ENCODE measurements at places on chromosomes 4 and X.

GRCh38 chr4:83618431-83618830, 82.5 kb downstream of the GPAT3 start:
- no peak for DNase-seq

DNA sequence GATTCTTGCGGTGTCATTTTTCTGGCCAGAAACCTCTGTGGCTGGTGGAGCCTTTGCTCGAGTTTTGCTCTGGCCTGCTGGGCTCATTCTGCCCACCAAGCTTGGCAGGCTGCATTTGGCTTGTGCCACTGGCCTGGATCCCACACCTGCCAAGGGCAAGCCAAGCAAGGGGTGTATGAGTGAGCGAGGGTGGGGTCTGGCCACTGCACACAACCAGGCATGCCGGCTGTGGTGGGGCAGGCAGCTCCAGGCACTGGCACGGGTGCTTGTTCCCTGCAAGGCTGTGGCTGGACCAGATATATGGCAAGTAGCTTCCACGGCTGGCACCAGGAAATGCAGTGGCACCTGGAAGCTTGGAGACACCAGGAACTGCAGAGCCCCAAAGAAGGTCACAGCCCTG, 68.6 kb upstream of the PPP3CA start:
- DNase-seq, result no peak

GRCh38 chr4:152682143-152682941, 2.5 kb upstream of the TMEM154 start:
- no peak for DNase-seq

DNA sequence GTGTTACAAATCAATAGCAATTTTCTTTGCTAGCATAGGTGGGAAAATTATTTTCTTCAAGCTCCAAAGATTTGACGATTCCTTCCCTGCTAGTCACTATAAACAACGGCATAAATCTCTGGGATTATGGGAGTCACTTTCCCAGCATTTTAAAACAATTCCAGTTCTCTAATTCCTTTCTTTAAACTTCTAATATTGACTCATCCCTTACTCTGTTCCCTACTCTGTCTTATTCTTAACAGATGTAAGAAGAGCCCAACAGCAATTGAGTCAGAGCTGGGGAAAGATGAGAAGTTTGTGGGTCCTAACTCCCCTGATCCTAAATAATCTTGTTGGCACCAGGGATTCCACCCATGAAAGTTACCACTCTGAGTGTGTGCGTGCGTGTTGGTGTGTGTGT, 47.4 kb upstream of the IL21 start:
- DNase-seq, result no peak

- no peak for DNase-seq
Measured at GRCh38 chr4:17275836-17276235, 236.1 kb downstream of the QDPR start.

- DNase-seq, result no peak
Measured at GRCh38 chr4:65014078-65014477, 604.8 kb upstream of the TECRL start.

DNA sequence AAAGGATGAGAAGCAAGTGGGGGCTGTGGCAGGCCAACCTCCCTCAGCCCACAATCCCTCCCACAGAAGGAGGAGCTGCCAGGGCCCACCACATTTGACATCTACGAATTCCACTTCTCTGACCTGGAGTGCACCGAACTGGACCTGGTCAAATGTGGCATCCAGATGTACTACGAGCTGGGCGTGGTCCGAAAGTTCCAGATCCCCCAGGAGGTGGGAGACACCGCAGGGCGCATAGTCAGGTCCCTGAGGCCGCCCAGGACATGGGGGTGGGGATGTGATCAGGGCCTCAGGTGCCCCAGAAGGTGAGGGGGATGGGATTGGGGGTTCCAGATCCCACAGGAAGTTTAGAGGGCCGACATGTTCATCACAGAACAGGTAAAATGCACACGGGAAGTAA, 13.7 kb downstream of the ATP5ME start:
- DNase-seq, result no peak

- DNase-seq, result no peak
Measured at GRCh38 chr4:1990348-1990645, 18.5 kb downstream of the NELFA start.

DNA sequence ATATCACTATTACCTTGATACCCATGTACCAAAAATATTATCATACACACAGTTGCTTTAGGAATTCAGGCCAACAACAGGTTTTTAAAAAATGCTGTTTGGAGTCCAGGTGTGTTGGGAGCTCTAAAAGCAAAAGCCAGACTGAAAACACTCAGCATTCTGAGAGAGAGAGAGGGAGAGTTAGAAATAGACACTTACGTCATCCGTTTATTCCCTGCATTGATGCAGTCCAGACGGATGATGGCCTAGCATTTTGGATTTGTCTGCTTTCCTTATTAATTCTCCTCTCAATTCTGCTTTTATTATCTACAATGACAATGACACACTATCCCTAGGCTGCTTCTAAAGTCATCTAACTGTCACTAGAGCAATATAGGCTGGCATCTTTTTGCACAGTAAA, 358.3 kb upstream of the BOD1L1 start:
- DNase-seq, result no peak

DNA sequence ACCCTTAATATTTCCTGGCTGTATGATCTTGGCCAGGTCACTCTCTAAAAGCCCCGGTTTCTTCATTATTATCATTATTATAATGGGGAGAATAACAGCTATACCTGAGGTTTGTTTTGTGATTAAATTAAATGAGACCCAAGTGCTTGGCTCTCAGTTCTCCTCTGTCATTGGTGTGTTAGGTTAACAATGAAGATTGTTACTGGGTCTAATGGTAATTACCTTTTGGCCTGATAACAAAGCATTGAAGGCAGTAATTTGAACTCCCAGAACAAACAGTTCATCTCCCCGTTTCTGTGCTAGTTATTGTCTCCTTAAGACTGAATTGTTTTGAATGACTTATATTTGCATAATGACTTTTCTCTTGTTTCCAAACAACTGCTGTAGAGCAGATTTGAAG, 6.8 kb upstream of the ANAPC4 start:
- no peak for DNase-seq

GRCh38 chr4:48472794-48473193, 10.3 kb upstream of the SLC10A4 start:
- no peak for DNase-seq

GRCh38 chr4:101419336-101420135, 72.2 kb upstream of the PPP3CA start:
- no peak for DNase-seq

DNA sequence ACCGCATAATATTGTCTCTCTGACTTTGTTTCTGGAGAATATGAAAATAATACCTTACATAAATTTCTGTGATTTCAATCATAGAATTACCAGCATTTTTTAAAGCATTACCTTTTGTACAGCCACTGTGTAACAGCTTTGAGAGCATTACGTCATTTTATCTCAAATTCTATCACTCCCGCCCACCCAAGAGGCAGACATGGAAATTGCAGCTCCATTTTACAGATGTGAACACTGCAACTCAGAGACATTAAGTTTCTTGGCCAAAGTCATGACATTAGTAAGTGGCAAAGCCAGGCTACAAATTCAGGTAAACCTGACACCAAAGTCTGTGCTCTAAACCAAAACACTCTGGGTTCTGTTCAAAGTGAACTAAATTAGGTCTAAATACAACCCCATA, 33.6 kb upstream of the KDR start:
- DNase-seq, result no peak

GRCh38 chr4:175297965-175298565, 379.9 kb downstream of the ADAM29 start:
- DNase-seq, result no peak

DNA sequence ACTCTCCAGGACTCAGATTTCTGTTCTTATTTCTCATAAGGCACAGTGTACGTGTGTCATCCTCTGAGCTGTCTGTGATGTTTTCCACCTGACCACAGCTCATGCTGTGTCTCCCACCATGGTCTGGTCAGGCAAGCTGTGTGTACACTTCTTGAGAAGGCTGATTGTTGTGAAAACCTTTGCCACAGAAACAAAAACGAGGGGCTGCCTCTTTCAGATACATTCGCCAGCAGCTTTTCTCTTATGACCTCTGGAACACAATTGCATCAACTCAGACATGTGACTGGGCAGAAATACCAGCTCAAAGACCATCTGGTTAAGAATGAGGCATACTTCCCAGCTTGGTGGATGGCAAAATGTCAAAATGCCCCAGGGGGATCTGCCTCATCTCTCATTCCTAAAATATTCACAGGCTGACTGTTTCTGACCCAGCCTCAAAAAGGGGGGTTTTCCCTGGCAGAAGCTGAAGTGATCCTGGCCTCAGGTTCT, 46.1 kb downstream of the PGRMC2 start:
- DNase-seq, result no peak

- DNase-seq, result no peak
Measured at GRCh38 chrX:46898207-46898606, 14.0 kb upstream of the JADE3 start.

GRCh38 chr4:165656399-165656798, 216.6 kb upstream of the TLL1 start:
- no peak for DNase-seq

DNA sequence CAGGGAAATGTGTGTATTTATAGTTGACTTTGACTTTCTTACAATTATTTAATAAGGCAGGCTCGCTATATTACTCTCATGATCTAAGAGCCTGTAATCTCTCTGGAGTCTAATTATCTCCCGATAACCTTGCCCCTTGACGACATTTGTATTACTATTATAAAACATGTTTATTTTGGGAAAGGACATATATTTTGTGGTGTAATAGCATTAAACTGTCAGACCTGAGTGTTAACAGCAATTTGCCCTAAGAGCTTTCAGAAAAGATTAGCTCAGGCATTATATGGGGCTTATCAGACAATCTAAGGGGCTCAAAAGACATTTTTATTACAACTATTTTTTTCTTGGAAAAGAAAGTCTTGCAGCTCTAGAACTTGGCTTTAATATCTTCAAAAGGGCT, 427.9 kb upstream of the SLIT2 start:
- DNase-seq, result no peak

DNA sequence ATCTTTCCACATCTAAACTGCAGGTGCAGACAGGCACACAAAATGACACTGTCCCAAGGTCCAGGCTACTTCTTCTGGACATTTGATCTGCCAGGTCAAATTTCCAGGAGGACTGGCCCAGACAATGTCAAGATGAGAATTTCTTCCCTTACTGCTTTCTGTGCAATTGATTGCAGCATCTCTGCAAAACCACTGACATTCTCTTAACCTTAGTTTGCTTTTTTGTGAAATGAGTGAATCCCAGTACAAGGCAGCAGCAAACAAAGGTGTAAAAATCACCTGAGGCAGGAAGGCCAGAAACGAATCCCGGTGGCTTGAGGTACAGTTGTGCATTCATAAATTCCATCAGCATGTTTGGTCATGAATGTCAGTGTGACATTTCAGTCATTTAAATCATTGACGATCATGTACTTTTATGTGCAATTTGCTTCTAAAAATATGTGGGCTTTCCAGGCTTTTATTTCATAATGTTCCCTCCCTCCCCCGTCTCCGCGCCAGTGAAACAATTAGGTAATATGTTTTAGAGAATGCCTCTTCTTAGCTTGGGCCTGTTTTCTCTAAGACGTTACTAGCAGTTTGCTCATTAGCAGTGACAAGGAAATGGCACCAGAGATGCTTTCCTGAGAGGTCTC, 39.1 kb downstream of the NHS start:
- DNase-seq, result no peak

- no peak for DNase-seq
Measured at GRCh38 chr4:153409924-153410501, 56.1 kb upstream of the TMEM131L start.

DNA sequence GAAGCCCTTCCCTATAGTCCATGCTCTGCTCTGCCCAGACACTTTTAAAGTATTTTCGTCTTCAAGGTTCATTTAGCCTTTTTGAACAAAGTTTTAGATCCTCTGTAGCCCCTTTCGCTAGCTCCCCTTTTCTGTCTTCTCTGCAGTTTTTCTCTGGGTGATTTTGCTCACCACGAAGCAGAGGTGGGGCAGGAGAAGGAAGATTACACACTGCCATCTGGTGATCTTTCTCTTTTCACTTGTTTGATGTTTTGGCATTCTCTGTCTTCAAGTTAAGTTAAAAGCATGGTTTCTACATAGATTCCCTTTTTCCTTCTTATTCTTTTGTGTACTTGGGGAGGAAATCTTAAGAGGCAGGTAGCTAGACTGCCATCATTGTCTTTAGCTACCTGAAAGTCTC, 43.9 kb downstream of the CC2D2A start:
- no peak for DNase-seq

DNA sequence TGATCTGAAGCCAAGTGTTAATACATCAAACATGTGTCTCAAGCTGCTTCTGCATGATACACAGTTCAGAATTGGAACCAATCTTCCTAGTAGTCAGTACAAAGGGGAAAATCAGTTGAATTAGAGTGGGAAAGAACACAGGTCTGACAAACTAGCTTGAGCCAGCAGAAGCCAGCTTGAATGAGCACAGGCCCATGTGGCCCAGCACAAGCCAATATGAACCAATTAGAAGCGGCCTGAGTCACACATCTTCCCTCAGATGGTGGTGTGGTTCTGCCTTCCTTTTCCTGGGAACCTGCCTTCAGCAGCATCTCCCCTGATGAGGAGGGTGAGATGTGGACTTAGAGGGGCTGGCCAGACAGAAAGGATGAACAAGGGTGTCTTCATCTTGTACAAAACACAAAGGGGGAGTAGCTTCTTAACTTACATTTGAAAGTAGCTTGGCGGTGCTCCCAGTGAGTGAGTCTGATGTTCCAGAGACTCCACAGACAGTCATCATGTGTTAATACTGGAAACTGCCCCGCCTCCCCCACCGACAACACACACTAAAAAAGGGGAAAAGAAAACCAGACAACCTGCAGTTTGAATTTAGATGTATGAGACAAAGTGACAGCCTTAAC, 72.0 kb downstream of the FRMPD4 start:
- DNase-seq, result no peak

GRCh38 chr4:143711543-143712154, 11.2 kb upstream of the FREM3 start:
- no peak for DNase-seq

GRCh38 chr4:3872834-3873313, 106.7 kb downstream of the ADRA2C start:
- DNase-seq, result no peak

GRCh38 chr4:95728145-95728544, 111.7 kb upstream of the PDHA2 start:
- no peak for DNase-seq

GRCh38 chr4:98283219-98284189, 22.3 kb downstream of the RAP1GDS1 start:
- DNase-seq, result no peak

DNA sequence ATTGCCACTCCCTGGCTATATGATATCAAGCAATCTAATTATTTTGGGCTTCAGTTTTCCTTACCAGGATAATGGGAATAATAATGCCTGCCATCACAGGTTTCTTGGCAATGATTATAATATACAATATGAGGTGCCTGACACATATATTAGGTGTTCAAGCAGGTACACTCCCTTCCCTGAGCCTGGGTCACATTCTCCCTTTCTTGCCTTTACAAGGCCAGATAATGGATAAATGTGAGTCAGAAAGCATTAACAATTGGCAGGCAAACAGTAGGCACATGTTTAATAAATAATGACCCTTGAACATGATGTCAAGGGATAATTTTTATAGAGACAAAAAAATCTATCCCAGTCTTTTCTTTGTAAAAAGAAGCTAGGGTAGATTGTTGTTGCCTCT, 17.2 kb downstream of the NDP start:
- DNase-seq, result no peak
